ENCODE measurements at places on chromosomes 6 and 20.

- DNase-seq: no peak
Observed at GRCh38 chr6:137862419-137863090, 4.5 kb upstream of the TNFAIP3 start.

DNA sequence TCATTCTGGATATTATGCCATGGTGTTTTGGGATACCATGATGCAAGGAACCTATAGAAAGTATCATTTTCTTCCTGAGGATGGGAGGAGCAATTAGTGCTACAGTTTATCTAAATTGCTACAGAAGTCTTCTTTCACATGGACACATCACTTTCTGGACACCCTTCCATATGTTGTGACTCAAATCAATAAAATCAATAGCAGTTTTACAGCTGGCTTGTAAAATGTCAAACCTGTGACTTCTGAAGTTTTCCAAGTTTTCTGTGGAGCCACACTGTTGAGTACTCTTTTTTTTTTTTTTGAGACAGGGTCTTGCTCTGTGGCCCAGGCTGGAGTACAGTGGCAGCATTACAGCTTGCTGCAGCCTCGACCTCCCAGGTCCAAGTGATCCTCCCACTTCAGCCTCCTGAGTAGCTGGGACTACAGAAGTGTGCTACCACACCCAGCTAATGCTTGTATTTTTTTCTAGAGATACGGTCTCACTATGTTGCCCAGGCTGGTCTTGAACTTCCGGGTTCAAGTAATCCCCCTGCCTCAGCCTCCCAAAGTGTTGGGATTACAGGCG lies 24.1 kb upstream of the CD2AP start:
- no peak for DNase-seq

DNA sequence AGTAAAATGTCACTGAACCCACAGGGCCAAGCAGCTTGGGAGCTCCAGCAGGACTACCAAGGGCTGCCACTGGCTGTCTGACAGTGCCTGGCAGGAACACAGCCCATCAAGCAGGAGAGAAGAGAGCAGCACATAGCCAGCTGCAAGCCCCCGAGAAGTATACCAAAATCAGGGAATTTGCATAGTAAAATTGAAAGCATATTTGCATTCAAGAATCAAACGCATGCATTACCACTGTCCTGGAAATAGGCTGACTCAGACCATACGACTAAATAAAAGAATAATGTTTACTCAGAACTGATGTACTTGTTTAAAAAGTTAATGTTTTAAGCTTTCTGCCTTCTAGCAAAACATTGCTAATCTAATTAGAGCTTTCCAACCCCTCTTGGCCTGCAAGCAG lies 298.1 kb downstream of the TFAP2B start:
- DNase-seq: no peak

DNA sequence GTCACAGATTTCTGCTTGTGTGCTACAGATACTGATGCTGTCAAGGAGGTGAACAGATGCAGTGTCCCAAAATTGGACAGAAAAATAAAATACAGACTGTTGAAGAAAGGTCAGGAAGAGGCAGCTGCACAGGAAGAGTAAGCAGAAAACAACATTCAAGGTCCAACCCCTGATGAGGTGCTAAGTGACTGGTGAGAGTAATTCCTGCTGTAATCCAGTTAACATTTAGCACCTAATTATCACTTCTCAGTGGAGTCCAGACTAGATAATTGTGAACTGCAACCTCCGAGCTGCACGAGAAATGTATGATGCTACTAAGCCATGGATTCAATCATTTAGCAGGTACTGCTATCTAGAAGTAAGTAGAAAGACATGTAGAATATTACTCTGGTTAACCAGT lies 36.3 kb upstream of the NRSN1 start:
- DNase-seq: no peak

DNA sequence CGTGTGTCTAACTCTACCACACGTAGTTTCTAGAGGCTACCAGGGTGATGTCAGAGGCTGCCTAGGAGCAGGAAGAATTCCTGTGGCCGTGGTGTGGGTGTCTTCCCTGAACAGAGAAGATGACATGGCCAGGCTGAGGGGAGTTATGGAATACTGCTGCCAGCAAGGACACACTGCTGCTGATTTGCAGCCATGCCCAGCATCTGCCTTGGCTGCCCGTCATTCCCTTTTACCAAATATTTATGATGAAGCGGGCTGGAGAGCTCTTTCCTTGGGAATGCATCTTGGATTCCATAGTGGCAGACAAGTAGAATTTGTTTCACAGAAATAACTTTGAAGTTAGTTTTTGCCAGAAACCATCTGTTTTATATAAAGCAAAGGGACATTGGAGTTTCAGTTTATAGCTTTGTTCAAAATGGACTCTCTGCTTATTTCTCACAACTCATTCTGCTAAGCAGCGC lies 80.8 kb upstream of the VSTM2L start:
- no peak for DNase-seq

DNA sequence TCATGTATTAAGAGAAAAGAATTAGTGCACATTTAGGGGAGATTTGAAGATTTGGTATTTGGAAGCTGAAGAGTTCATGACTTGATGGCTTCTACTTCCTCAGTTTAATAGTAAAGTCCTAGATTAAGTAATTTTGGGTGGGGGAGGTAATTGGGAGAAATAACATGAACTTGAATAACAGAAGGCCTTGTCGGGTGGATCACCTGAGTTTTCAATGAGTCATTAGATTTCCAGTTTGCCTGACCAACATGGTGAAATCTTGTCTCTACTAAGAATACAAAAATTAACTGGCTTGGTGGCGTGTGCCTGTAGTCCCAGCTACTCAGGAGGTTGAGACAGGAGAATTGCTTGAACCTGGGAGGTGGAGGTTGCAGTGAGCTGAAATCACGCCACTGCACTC lies 181.0 kb downstream of the GJA1 start:
- no peak for DNase-seq

- no peak for DNase-seq
Observed at GRCh38 chr6:152821525-152821924, 70.9 kb downstream of the VIP start.

GRCh38 chr6:27582928-27583725 lies 110.2 kb upstream of the ZNF184 start:
- DNase-seq: no peak

DNA sequence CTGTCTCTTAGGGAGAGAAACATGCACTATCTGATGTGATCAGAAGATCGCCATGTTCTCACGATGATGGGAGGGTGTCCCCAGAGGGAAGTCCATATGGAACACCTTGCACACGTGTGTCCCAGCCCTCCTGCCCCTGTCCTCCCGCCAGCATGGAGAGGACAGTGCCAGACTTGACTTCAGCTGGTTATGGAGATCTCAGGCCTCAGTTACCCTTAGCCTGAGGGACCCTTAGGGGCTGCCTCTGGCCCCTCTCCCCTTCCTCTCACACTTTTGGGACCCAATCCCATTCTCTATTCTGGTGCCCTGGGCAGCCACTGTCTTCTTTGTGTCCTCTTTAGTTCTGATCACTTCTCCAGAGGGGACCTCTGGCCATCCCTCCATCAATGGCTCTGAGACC lies 1.6 kb downstream of the TREML4 start:
- no peak for DNase-seq

DNA sequence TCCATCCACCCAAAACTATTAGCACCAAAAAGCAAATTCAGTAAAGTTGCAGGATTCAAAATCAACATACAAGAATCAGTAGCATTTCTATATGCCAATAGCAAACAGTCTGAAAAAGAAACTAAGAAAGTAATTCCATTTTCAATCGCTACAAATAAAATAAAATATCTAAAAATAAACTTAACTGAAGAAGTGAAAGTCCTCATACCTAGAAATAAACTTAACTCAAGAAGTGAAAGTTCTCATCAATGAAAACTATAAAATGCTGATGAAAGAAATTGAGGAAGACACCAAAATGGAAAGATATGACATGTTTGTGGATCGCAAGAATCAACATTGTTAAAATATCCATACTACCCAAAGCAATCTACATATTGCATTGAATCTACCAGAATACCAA lies 103.0 kb upstream of the ARID1B start:
- DNase-seq: no peak

DNA sequence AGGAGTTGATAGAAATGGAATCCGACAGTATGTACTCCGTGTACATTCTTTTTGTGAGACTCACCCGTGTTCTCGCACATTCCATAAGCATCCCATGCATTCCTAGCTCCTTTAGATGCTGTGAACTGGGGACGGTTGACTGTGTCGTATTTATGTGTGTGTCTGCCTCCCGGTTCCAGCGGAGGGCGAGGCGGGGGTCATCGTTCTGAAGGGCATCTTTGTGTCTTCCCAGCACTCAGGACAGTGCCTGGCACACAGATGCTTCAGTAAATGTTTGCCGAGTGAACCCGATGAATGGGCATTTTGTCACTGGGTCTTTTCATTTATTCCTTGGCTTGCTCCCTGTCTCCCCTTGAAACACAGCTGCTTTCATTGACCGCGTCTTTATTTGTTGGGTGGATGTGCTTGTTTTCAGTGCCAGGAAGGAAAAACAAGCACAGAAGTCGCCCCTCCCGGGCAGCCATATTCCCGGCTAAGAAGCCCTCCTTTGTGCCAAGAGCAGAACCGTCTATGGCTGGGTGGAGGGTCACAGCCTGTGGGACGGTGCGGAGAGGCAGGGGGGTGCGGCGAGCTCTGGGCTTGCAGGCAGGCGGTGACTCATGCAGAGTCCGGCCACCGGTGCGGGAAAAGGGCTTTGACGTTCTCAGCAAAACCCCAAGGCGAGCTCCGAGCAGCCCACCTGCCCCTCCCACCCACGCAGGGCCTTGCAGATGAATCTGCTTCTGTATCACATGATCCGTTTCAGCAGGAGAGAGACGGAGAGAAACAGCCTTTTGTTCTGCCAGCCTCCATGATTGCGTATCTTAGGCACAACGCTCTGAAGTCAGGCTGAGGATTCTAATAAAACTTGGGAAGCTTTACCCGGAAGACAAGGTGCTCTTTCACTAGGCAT lies 11.2 kb upstream of the PSMG4 start:
- no peak for DNase-seq

DNA sequence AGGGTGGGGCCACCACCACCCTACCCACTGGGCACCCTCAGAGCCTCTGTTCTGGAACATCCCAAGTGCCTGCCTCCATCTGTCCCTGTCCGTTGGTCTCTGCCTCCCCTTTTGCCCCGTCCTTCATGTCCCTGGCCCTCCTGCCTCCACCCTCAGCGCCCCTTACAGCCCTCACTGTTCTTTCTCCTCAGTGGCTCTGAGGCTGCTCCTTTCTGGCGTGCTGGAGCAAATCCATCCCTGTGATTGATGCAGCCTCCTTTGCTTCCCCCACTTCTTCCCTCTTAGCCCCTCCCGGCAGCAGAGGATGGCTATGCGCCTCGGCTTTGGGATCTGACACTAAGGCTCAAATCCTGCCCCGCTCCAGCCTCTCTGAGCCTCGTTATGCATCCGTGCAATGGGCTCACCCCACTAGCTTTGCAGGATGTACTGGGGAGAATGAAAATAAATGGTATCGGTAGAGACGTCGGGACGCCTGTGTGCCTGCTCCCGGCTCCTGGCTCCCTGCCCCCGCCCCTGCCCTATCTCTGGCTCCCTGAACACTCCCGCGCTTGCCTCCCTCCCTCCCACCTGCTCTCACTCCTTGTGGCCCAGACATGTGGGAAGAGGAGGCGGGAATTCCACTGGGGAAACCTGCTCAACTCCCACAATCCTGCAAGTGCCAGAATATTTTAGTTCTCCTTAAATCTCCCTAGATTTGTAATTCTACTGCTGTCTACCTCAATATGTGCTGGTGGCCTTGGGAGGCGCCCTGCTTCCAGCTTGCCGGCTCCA lies 13.1 kb downstream of the VSTM2L start:
- DNase-seq: no peak

GRCh38 chr20:16615199-16615598 lies 42.0 kb upstream of the KIF16B start:
- no peak for DNase-seq

- no peak for DNase-seq
Observed at GRCh38 chr20:53831228-53831627, 237.6 kb upstream of the ZNF217 start.

DNA sequence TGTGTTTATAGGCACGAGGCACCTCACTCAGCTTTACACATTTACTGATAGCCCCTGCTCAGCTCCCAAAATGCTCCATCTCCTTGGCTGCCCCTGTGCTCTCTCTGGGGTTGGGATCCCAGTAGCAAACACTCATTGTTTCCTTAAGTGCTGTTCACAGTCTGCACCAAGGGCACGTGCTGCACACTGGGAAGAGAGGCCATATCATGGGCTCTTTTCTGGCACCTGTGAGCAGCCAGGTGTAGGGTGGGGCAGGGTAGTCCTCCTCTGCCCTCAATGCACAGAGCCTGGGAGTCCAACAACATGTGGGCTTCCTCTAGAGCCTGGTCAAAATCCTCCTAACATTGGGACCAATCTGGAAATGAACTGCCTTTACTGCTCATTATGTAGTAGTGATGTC lies 67.9 kb downstream of the BANF2 start:
- no peak for DNase-seq

- DNase-seq: no peak
Observed at GRCh38 chr6:161265554-161265953, 8.3 kb downstream of the AGPAT4 start.

GRCh38 chr6:16334671-16335070 lies 96.3 kb downstream of the GMPR start:
- no peak for DNase-seq

DNA sequence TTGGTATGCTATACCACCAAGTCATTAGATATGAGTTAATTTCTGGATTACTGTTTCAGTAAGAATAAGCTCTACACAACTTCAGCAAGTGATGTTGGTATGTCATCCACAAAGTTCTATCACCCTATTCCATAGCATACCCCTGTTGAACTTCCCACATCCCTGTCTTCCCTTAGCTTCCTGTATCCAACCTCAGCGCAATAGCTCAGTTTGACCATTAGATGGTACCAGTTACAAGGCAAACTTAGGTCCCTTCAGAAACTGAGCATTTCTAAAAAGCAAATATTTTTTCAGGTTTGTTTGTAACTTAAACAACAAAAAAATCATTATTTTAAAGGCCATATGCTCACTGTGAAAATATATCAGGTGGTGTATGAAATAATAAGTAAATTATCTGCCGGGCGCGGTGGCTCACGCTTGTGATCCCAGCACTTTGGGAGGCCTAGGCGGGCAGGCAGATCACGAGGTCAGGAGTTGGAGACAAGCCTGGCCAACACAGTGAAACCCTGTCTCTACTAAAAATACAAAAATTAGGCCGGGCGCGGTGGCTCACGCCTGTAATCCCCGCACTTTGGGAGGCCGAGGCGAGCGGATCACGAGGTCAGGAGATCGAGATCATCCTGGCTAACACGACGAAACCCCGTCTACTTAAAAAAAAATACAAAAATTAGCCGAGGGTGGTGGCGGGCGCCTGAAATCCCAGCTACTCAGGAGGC lies 8.8 kb upstream of the MOG start:
- DNase-seq: no peak
